CD4-positive, alpha-beta T cell (primary cell): ENCODE measurements at places on chromosomes 11 and 22.

DNA sequence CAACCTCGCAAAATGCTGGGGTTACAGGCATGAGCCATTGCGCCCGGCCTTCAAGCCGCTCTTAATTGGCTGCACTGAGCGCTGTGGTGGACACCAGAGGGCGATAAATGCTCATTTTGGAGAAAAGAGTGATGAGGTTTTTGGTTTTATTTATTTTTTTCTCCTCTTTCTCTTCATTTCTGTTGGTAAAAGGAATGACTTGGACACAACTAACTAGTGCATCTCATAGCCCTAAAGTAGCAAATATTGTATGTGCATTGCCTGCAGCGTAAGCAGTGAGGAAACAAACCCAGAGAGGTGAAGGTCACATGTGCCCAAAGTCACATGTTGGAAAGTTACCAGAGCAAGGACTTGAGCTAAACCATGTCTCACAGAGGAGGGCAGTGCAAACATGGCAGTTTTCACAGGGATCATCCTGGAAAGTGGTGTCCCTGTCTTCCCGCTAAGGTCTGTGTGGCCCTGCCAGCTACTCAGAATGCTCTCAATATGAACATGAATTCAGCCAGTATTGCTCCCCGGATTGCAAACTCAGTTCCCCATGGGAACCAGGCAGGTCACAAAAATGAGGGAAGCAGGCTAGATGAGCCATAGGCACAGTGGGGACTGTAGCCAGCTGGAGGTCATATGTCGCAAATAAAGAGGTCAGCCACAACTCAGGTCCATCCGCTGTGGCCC, 8.6 kb upstream of the CD82 start:
- no peaks in the 10 kb centered on the region for H3K27me3 ChIP-seq
- peak; percentile 65 for DNase-seq
- peaks cover 20% of the 10 kb centered on the region for H3K4me1 ChIP-seq
- H3K27ac ChIP-seq: no peak overlapping the region
- no peak overlapping the region for H3K4me3 ChIP-seq
- no peaks in the 10 kb centered on the region for H3K36me3 ChIP-seq

- no peak overlapping the region for H3K27ac ChIP-seq
- H3K4me1 ChIP-seq: peaks cover 76% of the 10 kb centered on the region
- peaks cover 31% of the 10 kb centered on the region for H3K36me3 ChIP-seq
- no peaks in the 10 kb centered on the region for H3K27me3 ChIP-seq
- no peak for DNase-seq
- no peak overlapping the region for H3K4me3 ChIP-seq
These were observed 13.3 kb downstream of the PRR33 start for GRCh38 chr11:1878137-1879031.

DNA sequence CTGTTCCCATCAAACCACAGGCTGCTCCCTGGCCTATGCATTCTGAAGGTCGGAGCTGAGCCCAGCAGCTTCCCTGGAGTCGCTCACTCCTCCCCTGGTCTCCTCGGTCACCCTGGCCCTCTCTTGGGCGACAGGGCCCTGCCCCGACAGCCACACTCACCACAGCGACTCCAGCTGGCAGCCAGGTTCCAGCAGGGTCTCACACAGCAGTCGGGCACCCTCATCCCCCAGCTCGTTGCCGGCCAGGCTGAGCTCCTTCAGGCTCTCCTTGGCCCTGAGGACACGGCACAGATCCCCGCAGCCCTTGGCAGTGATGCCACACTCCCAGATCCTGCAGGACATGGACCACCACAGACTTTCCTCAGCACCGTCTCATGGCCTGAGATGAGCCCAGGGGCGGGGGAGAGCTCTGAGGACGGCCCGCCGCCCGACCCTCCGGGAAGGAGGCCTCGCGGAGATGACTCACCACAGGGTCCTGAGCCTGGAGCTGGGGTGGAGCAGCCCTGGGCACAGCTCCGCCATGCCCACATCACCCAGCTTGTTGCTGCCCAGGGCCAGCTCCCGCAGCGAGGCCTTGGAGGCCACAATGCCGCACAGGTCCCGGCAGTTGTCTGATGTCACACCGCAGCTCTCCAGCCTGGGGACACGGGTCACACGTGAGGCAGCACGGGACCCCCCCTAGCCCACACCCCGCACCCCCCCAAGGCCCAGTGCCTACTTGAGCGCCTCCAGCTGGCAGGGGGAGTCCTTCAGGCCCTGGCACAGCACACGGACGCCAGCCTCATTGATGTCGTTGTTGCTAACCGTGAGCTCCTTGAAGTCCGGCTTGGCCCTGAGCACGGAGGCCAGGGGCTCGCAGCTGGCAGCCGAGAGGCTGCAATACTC, 8.5 kb downstream of the RNH1 start:
- H3K27me3 ChIP-seq: no peaks in the 10 kb centered on the region
- no peak overlapping the region for H3K4me3 ChIP-seq
- no peak for DNase-seq
- H3K4me1 ChIP-seq: peaks cover 14% of the 10 kb centered on the region

DNA sequence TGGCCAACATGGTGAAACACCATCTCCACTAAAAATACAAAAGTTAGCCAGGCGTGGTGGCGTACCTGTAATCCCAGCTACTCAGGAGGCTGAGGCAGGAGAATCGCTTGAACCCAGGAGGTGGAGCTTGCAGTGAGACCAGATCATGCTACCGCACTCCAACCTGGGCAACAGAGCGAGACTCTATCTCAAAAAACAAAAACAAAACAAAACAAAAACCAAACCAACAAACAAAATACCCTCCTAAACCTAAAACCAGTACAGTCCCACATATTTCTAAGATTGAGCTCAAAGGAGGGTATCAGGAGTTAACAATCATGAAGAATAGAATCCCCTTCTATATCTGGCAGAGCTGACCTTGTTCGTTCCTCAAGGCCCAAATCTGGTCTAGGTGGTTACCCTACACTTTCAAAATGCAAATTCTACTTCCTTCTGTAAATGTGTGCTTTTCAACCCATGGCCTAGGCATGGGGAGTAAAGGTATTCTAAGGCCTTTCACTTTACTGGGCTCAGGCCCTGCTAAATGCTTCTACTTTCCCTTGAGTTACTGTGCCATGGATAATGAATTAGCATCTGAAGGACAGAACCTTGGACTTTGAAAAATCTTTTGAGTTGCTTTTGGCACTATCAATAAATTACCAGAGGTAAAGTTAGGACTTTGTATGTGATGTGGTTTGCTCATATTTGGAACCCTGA, 10.4 kb upstream of the PPP2R1B start:
- H3K4me3 ChIP-seq: no peak overlapping the region
- H3K4me1 ChIP-seq: no peaks in the 10 kb centered on the region
- H3K27me3 ChIP-seq: no peaks in the 10 kb centered on the region
- no peak overlapping the region for H3K27ac ChIP-seq
- no peak for DNase-seq
- no peaks in the 10 kb centered on the region for H3K36me3 ChIP-seq

- H3K27ac ChIP-seq: no peak overlapping the region
- DNase-seq: no peak
- H3K4me3 ChIP-seq: no peak overlapping the region
- H3K36me3 ChIP-seq: no peaks in the 10 kb centered on the region
These were observed 19.7 kb upstream of the EFCAB6 start for GRCh38 chr22:43831561-43832392.

DNA sequence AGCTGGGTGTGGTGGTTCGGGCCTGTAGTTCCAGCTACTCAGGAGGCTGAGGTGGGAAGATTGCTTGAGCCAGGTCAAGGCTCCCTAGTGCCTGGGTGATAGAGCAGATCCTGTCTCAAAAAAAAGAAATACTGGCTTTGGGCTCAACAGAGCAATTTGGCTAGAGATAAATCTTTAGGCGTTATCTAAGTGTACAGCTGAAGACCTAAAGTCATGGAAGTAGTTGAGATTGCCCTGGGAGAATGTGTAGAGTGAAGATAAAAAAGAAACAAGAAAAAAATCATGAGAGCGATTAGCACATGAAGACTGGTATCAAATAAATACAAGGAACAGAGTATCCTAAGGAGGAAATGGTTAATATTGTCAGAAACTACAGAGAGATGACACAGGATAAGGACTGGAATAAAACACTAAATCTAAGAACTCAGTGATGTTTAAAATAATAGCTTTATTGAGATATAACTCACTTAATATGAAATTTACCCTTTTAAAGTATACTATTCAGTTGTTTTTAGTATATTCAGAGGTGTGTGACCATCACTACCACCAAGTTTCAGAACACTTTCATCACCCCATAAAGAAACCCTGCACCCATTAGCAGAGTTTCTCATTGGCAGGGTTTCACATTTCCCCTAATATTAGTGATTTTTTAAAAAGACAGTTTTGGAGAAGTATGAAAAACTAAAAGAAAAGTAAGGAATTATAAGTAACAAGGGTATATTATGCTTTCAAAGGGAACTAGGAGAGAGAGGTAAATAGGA, 20.7 kb downstream of the PIK3C2A start:
- no peaks in the 10 kb centered on the region for H3K4me1 ChIP-seq
- peaks cover 15% of the 10 kb centered on the region for H3K36me3 ChIP-seq
- no peak overlapping the region for H3K4me3 ChIP-seq

GRCh38 chr11:83778596-83778995, 492.4 kb upstream of the CCDC90B start:
- no peaks in the 10 kb centered on the region for H3K4me1 ChIP-seq
- H3K27ac ChIP-seq: no peak overlapping the region
- H3K36me3 ChIP-seq: no peaks in the 10 kb centered on the region
- H3K27me3 ChIP-seq: no peaks in the 10 kb centered on the region

GRCh38 chr11:1966531-1966930, 19.4 kb downstream of the MRPL23 start:
- H3K36me3 ChIP-seq: no peaks in the 10 kb centered on the region
- no peaks in the 10 kb centered on the region for H3K27me3 ChIP-seq
- H3K4me1 ChIP-seq: no peaks in the 10 kb centered on the region
- H3K4me3 ChIP-seq: no peak overlapping the region
- H3K27ac ChIP-seq: no peak overlapping the region
- DNase-seq: no peak

- peaks cover 35% of the 10 kb centered on the region for H3K27me3 ChIP-seq
- no peak overlapping the region for H3K27ac ChIP-seq
- DNase-seq: no peak
These were observed 42.2 kb downstream of the CYTH4 start for GRCh38 chr22:37324340-37325038.

DNA sequence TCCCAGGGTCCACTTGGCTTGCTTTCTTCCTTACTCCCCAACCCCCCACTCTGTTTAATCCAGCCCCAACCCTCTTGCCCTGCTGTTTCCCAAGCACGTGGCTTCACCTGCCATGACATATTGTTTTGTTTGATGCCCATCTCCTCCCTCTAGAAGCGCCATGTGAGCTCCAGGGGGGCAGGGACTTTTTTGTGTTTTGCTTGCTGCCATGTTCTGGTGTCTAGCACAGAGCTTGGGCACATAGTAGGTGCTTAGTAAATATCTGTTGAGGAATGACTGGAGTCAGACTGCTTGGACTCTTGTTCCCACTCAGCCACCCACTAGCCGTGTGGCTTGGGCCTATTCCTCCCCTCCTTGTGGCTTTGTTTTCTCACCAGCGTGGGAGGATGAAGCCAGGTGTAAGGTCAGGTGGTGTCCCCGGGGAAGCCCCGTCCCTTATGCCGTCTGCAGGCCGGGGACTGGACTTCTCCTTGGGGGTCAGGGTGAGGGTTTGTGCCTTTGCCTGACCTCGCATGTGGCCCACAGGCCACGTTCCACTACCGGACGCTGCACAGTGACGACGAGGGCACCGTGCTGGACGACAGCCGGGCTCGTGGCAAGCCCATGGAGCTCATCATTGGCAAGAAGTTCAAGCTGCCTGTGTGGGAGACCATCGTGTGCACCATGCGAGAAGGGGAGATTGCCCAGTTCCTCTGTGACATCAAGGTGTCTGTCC, 3.8 kb downstream of the AIP start:
- peaks cover 84% of the 10 kb centered on the region for H3K4me1 ChIP-seq
- no peak overlapping the region for H3K4me3 ChIP-seq
- H3K27ac ChIP-seq: peak overlapping the region; percentile 58
- peaks cover 48% of the 10 kb centered on the region for H3K36me3 ChIP-seq
- H3K27me3 ChIP-seq: no peaks in the 10 kb centered on the region

DNA sequence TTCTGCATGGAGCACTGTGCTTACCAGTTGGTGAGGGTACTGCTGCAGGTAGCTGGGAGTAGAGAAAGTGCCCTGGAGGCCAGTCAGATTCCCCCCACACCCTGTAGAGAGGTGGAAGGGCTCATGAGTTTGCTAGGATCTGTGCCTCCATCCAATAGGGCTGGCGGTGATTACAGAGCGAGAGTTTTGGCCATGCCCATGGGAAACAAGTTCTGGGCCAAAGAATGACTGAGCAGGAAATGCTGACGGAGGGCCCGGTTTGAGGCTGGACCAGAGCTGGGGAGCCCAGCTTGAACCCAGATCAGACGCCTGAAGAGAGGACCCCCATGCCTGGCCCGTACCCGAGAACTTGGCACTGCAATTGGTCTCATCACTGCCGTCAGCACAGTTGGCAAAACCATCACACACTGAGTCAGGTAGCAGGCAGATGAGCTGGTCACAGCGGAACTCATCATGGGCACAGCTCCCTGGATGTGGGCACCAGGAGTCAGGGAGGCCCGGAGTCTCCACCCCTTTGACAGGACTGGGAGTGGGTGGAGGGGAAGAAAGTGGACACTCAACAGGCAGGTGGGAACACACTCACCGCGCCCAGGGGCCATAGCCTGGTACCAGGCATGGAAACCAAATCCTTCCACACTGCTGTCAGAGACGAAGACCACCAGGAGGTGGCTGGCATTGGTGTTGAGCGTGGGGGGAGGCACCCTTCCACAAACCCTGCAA, 2.1 kb downstream of the MFRP start:
- no peaks in the 10 kb centered on the region for H3K36me3 ChIP-seq
- no peak overlapping the region for H3K4me3 ChIP-seq
- H3K4me1 ChIP-seq: peaks cover 17% of the 10 kb centered on the region

GRCh38 chr11:35494957-35495490, 30.4 kb downstream of the PAMR1 start:
- no peak for DNase-seq
- H3K27ac ChIP-seq: no peak overlapping the region
- no peaks in the 10 kb centered on the region for H3K36me3 ChIP-seq
- no peak overlapping the region for H3K4me3 ChIP-seq

GRCh38 chr22:28198692-28199091, 279.6 kb upstream of the PITPNB start:
- no peaks in the 10 kb centered on the region for H3K36me3 ChIP-seq
- H3K27ac ChIP-seq: no peak overlapping the region
- DNase-seq: no peak
- no peak overlapping the region for H3K4me3 ChIP-seq
